GM10248 (cell line): ENCODE measurements at places on chromosomes 5 and 9.

GRCh38 chr5:109610581-109610980, 79.1 kb upstream of the MAN2A1 start:
- DNase-seq, result no peak

GRCh38 chr5:171635028-171635427, 150.6 kb upstream of the SMIM23 start:
- no peak for DNase-seq

DNA sequence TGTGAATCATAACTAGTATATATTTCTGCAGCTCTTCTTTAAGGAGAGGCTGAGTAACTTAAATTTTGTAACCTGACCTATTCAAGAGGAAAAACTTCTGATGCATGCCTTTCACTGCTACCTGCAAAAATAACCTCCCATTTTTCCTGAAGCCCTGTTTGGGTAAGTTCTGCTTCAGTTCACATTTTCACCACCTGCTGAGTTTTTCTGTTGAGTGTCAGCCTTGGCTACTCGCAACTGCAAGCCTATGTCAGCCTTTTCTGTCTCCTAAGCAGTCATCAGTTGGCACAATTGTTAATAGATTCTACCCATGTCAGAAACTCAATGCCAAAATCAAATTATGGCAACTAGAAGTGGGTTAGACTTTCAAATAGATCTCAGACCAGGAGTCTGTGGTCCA, 8.2 kb upstream of the TNFAIP8 start:
- no peak for DNase-seq

DNA sequence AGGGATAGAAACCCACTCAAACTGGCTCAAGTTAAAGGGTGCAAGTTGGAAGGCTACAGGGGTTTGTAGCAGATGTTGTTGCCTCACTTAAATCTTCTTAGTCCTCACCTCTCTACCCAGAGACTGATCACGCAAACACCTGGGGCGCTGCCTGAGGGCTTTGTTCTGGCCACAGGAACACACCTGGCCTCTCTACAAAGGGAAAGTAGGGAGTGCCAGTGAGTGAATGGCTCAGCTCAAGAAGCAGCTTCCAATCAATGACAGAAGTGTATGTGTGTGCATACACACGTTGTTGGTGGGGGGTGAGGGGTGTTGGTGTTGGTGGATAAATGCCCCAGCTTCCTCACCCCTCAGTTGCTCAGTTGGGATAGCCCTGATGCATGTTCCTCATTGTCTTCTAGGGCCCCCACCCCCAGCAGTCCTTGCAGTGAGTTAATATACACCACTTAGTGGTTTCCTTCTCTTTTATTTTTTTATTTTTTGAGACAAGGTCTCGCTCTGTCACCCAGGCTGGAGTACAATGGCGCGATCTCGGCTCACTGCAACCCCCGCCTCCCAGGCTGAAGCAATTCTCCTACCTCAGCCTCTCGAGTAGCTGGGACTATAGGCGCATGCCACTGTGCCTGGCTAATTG, 30.6 kb upstream of the CTNNA1 start:
- no peak for DNase-seq

GRCh38 chr5:82694711-82695285, 382.4 kb downstream of the TMEM167A start:
- no peak for DNase-seq

DNA sequence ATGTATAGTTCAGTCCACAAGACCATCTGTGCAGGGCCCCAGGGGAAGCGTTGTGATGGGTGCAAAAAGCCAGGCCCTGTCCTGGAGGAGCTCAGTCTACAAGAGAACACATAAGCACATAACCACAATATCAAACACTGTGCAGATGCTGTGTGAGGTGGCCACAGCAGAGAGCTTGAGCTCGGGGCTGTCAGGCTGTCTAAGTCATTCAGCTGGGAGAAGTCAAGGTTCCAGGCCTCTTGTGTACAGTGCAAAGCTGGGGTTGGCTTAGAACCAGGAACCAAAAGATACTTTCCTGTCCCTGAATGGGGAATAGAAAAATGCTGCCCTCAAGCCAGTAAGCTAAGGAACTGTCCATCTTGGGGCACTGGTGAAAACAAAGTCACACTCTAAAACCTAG, 75.0 kb downstream of the PRDM6 start:
- no peak for DNase-seq

- no peak for DNase-seq
These were observed 109.6 kb downstream of the PIK3R1 start for GRCh38 chr5:68325065-68325580.

DNA sequence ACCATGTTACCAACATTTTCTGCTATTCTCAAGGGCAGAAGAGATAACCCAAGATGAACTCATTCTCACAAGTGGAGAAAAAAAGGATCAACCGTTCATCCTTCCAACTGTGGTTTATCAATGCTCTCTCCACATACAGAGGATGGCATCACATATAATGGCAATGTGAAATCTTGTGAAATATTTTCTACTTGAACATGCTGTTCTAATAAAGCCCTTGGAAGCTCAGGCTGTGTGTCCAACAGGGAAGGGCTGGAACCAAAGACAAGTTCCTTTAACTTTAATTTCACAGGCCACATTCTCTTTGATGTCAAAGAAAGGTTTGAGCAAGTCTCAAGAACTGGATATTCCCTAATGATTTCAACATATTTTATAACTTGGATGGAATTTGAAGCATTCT, 230.5 kb downstream of the SPOCK1 start:
- DNase-seq, result no peak

DNA sequence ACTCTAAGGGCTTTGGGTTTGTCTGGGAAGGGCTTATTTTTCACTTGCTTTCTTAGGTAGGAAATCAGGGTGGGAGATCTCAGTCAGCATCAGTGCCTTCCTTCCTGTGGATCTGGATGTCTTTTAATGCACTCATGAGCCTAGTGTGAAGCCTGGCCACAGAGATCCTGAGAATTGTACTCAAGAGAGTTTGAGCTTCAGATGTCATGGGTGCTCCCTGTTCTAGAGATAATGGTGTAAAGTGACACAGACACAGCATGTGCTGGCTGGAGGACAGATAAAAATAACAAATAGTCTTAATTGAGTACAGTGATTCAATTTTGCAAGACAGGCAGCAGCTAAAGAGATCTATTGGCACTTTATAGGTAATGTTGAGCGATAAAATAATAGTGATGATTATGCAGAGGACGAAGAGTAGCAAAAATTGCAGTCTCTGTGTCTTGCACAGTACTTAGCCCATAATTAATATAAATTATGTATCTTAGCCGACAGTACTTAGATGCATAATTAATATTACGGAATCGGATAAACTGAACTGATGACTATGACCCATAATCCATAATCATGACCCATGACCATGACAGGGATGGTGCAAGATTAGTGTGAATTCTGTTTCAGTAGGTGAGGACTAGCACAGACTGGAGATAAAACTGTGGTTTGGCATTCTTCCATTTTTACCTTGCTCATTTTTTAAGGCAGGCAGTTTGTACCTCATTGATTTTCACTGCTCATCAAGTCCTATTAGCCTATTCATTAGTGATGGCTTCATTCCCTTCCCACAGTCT, 408.7 kb upstream of the PIK3R1 start:
- no peak for DNase-seq

DNA sequence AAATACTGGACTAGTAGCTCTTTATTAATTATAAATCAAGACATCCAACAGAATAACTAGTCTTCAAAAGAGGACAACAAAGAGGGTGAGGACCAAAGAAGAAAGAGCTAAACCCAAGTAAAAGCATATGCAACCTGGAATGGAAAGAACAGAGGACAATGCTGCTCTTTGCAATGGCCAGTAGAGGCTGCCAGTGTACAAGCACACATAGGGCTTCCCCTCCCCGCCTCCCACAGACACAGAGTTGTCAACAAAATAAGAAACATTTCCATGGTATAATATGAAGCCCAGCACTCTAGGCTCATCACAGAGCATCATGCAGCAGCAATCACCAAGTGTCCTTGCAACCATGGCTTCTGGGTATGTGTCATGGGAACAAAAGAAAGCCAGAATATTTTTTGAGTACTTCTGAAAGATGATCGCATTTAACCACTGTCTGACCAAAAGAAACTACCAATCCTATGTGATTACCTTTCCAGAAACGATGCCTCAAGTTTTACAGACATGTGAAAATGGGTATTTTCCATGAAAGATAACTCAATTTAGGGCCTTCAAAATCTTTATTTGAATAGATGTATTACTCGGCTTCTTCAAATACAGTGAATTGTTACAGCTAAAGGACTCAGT, 58.1 kb downstream of the RFX3 start:
- DNase-seq, result peak; percentile 60

DNA sequence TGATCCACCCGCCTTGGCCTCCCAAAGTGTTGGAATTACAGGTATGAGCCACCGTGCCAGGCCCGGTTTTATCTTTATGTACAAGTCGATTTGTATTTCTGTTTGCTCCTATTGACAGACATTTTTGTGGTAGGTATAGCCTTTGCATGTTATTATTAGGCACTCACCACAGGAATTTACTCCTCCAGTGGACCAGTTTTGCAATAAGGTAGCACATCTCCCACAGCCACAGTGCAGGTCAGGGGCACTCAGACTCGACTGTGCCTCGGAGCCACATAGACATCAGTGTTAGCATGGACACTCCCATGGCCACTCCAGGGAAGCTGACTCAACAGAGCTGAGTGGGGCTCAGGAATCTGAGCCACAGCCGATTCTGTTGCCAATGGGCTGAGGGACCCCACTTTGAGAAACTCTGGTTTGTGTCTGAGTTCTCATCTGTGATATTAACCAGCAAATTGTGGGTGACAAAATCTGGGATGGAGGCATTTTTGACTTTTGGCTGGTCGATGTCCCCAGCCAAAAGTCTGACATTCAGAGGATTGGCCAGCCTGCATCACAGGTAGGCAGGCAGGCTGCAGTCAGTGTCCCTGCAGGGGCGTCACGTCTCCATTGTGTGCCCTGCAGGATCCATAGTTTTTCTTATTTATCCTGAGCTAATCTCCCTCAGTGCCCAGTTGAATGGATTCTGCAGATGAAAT, 15.0 kb upstream of the SHB start:
- no peak for DNase-seq

- DNase-seq, result no peak
These were observed 343.0 kb downstream of the RAB3C start for GRCh38 chr5:58925627-58926540.

DNA sequence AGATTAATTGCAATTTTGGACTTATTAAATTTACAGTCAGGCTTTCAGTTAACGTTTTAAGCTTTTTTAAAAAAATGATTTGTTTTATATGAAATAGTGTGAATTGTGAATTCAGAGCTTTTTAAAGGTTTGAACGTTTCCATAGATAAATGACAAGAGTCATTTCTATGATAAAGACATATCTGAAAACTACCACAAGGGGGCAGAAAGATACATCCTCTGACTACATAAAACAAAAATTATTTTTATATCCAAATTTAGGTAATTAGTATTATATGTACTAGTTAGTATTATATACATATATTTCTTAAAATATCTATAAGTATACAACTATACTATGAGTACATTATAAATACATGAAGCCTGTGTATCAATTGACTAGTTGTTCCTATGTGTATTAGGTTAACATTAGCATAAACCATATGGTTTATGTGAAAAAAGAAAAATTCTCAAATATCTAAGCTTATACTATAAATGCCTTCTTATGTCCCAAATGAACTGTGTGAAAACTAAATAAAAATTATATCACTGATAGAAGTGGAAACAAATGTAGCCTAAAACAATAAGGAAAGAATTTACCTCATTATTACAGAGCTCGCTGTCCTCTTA, 155.2 kb downstream of the MEF2C start:
- DNase-seq, result no peak

DNA sequence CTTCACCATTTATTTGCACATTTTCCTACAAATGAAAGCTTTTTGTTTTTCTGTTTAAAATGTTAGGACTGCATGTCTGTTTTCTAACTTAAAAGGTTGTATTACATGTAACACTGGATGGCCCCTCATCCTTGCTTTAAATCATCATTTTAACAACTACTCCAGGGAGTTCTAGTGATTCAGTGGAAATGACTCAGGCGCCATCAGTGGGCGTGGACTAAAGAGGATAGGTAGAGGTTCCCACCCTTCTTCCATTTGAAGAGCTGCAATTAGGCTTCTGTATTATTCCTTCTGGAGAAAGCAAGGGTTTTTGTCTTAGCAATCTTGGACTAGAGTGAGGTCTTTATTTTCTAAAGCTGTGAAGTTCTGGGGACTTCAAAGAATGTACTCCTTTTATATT, 213.7 kb downstream of the TMEM38B start:
- no peak for DNase-seq

DNA sequence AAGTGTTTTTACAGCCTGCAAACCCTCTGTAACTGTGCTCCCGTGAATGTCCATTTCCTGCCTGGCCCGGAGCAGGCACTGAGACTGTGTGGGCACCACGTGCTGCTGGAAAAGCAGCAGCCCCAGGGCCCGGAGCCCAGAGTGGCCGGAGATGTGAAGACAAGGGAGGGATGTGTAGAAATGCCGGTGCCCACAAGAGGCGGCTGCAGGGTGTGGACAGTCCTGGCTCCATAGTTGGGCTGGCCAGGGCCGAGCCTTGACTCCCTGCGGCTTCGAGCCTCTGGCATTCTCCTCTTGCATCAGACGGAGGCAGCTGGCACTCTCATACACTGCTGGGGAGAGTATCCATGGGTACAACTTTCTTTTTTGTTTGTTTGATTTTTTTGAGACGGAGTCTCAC, 13.2 kb upstream of the GFPT2 start:
- no peak for DNase-seq

GRCh38 chr5:34501016-34501415, 155.1 kb upstream of the RAI14 start:
- DNase-seq, result no peak

- no peak for DNase-seq
These were observed 80.0 kb upstream of the ITGA2 start for GRCh38 chr5:52909192-52909591.

DNA sequence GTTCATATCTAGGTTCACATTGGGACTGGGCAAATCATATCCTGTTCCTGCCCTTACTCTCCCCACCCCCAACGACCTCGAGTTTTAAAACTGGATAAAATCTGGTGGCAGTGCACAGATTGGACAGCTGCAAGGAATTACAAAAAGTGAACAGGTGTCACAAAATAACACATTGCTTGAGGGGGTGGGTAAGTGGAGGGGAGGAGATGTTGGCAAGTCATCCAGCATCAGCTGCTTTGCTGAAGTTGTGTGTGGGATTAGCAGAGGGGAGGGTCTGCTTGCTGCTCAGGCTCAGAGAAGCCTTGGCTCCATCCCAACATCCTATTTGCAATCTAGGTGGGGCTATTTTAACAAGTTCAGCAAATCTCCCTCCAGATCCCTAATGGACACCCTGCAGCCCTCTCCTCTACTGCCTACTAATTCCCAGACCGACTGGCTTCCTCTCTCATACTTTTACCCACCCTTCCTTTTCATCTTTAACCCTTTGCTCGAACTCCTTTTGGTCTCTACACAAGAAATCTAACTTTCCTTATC, 39.8 kb upstream of the SLC24A2 start:
- no peak for DNase-seq
